ENCODE measurements at places on chromosomes 5 and 9.

DNA sequence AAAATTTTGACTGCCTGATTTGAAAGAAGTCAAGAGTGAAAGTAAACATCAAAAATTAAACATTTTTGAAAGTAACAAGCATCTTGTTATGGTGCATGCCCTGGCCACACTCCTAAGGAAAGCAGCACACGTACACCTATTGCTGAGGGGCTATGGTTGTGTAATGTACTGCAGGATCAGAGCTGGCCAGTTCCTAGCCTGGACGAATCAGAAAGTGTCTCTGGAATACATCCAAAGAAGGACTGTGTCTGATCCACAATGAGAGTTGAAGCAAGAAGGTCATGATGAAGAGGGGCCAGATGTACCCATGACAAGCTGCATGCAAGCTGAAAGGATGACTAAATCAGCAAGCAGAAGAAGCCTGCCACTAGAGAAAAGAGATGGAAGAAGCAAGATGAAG, 618.2 kb downstream of the TLE1 start:
- DNase-seq = no peak

GRCh38 chr9:109499631-109500410, 1.7 kb upstream of the PTPN3 start:
- no peak for DNase-seq

DNA sequence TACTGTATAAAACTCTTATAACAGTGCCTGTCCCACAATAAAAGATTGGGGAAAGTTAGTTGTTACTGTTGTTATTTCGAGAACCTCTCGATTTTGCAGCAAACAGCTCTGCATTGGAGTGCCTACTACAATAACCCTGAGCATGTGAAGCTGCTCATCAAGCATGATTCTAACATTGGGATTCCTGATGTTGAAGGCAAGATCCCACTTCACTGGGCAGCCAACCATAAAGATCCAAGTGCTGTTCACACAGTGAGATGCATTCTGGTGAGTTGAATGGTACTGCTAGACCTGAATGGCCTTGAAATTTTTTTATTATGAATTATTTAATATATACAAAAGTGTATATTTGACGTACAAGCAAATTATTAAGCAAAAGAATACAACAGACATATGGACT, 123.2 kb downstream of the TEX10 start:
- no peak for DNase-seq

DNA sequence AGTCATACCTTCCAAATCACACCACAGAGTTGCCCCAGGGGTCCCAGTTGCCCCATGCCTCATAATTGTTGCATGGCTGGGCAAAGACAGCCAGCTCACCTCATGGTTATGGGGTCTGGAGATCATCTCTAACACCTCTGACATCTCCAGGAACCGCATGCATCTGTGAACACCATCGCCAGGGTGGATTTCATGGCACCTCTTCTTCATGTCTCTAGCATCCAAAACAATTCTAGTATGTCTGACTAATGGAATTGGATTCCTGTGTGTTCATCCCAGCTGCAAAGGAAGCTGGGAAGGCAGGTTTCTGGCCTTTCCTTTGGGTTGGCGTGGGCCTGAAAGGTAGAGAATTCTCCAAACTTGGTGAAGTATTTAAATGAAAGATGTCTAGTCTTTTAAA, 122.3 kb upstream of the ABCA1 start:
- no peak for DNase-seq

GRCh38 chr9:136329211-136329627, 1.9 kb downstream of the GPSM1 start:
- no peak for DNase-seq

GRCh38 chr5:7816535-7816901, 34.4 kb downstream of the CFAP90 start:
- no peak for DNase-seq

GRCh38 chr9:105390871-105391270, 57.0 kb upstream of the FSD1L start:
- no peak for DNase-seq

GRCh38 chr5:67509402-67510186, 313.0 kb upstream of the CD180 start:
- DNase-seq = no peak

DNA sequence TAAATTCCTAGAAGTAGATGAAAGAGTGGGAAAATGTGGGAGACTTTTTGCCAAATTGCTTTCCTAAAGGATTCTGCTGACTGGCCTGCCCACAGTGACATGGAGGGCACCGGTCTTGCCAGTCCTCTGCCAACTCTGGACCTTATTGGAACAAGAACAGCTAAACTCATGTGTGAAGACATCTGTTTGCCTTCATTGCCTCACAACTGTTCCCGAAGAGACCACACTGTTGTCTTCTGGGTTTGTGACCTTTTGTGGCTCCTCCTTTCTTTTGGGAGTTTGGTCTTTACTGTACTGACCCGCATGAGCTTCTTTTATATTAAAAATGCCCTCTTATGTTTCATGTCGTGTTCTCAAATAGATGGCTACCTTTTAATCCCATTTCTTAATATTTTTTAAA, 16.1 kb upstream of the WNK2 start:
- no peak for DNase-seq

DNA sequence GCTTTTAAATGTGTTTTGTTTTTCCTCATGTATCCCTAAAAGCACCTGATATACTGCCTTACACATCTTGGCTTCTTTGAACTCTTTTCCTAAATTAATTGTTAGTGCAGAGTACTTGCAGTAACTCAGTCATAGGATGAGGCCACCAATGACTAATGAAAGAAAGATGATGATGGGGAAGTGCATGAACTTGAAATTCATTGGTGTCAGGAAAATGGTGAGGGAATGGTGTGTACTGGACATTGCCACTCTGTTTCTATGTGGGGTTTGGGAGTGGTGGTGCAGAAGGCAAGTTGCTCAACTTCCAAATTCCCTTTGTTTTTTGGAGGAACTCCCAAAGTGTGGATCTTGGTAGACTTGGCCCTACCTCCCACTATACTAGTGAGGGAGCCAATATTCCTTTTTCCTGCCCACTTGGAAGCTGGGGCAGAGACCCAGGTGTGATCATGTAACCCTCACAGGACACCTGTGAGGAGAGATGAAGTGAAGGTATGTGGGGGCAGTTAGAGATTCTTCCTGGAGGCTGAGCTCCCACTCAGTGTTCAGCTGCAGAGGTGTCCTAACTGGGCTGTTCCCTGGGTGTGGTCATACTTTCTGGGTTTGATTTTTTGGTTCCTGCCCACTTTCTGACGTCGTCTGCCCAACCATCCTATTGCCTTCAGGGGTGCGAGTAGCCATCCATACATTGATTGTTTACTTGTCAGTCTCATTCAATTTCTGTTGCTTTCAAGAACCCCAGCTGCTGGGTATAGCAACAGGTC, 298.5 kb downstream of the MAST4 start:
- no peak for DNase-seq

GRCh38 chr9:37005517-37006140, 28.4 kb downstream of the PAX5 start:
- no peak for DNase-seq

DNA sequence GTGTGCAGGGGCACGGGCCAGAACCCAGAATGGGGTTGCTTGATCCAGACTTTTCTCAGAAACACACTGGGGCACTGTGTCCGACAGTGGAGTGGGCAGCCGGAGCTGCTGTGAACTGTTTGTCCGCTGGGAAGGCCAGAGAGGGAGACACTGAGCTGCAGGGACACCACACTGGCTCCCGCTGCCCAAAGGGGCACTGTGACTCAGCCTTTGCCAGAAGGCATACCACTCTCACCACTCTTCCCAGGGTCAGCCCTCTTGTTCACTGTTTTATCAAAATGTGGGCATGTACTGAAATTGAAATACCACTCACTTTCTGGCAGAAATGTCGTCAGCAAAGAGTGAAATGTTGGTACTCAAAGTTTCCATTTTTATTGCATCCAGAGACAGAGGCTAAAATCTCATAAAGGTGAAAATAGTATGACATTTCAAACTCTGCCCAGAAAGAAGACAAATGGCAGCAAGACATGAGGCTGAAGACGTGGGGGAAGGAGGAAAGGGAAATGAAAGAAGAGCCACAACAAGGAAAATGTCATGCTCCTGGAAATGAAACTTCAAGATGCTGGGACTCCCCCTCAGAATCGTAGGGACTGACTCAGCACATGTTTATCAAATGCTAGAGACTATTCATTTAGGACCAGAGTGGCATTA, 4.5 kb upstream of the IL7R start:
- DNase-seq = no peak

DNA sequence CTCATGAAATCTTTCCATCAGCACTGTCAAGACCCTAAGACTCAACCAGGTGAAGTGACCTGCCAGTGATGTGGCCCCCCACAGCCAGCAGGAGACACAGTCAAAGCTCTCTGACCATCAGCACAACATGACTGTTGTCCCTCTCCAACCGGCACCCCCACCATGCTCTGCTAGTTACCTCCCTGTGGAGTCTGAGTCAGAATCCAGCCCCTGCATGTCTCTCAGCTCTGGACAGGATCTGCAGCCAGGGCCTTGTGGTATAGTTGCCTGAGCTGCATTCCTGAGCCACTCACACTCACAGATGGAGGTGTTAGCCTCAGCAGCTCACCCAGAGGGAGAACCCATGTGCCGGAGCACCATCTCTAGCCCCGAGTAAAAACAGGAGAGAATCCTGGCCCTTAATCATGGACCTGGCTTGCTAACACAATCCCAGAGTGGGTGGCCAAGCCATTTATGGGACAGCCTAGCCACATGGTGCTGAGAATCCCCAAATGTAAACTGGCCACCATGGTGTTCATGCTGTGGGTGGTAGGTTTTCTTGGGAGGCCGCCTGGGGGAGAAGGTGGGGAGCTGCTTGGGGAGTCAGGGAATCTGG, 237.8 kb downstream of the PAPPA start:
- DNase-seq = no peak

DNA sequence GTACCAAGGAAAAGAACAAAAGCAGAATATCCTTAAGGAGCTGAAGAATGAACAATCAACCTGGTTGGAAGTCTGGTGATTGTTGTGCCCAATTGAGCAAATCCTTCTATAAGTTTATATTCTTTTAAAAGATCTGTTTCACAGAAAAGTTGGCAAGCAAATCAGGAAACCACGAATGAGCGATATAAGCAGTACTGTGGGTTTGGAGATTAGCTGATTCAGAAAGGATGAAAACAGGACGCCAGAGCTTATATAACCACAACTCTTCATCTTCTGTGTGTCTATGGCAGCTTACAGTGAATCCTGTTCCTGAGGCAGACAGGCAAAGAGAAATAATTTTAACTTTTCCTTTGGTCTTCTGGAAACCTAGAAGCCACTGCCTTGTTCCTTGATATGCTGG, 61.7 kb downstream of the SLC38A9 start:
- no peak for DNase-seq

- no peak for DNase-seq
Measured at GRCh38 chr5:180253036-180253824, 38.7 kb downstream of the MAPK9 start.

GRCh38 chr5:16617274-16617968, 624 bp upstream of the RETREG1 start:
- no peak for DNase-seq

DNA sequence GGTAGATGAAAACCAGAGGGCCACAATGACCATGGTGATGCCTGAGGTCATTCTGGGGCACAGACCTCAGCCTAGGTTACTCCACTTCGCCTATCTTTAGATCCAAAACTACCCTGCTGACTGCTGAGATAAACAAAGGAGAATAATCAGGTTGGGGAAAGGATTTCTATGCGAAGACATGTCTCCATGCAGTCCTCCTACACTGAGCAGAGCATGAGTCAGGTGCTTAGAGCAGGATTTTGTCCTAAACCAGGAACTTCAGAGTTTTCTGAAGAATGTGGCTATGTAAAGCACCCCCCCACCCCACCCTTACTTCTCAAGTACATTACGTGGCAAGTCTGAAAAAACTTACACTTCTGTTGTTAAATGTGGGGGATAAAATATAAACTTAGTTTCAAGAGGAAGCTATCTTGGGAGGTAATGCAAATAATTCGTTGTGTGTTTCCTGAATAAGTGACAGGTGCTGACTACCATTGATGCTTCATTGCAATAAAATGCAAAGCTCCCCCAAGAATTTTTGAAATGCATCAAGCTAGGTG, 19.4 kb downstream of the PDCD1LG2 start:
- DNase-seq = no peak

DNA sequence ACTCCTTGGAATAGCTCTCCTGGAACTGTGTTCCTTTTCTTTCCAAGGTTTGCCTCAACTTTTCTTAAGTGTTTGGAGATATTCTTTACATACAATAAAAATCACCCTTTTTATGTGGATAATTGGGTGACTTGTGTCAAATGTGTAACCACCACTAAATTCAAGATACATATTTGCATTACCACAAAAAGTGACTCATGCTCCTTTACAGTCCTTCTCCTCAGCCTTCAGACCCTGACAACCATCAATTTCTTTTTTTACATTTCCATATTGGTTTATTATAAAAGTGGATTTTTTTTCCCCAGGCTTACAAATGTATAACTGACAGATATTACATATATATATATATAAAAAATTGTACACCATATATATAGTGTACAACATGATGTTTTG, 372.0 kb upstream of the KCNN2 start:
- no peak for DNase-seq

- no peak for DNase-seq
Measured at GRCh38 chr9:18806232-18807080, 226.6 kb downstream of the SAXO1 start.

DNA sequence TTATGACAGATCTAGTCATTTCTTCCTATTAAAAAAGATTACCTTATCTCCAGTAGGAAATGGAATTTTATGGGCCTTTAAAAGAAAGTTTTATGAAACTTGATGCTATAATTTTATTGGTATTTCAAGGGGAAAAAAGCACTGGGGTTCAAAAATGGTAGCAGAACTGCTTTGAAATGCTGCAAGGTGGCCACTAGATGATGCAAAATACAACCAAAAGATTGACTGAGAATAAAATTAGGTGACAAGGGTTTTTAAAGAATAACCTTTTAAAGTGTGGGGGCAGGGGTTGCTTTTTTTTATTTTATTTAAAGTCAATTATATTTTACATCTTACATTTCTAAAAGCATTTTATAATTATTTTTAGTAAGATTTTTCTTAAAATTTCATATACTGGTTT, 61.7 kb downstream of the KLF9 start:
- DNase-seq = no peak

DNA sequence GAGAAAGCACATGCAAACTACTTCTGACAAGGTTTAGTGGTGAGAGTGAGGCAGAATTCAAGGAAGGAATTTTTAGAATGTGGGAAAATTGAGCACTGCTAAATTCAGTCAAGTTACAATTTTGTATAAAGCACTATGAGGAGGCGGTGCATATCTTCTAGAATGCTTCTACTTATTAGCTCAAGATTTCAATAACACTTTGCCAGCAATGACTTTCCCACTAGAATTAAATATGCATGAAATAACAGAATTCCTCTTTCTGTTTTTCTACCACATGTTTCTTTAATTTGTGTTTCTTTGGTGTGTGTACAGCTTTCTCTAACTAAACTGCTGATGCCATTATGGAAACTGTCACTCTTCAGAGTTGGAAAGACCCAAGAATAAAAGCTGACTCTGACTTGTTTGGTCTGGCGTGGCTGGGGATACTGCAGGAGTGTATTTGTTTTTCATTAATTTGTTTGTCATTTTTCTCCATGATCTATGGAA, 163.5 kb downstream of the ARSB start:
- no peak for DNase-seq

GRCh38 chr5:97009212-97009898, 73.5 kb downstream of the LNPEP start:
- no peak for DNase-seq

- no peak for DNase-seq
Measured at GRCh38 chr5:154071799-154072413, 33.1 kb downstream of the MFAP3 start.

- no peak for DNase-seq
Measured at GRCh38 chr5:101292199-101292598, 389.1 kb upstream of the ST8SIA4 start.

GRCh38 chr9:126612326-126612812, 1.4 kb upstream of the LMX1B start:
- DNase-seq = no peak

All from stimulated activated CD4-positive, alpha-beta T cell treated with anti-CD3 and anti-CD28 coated beads, Interleukin-1b, Interleukin-23, amount 100 ng/mL, for 24 hours (primary cell).